Activated CD4-positive, alpha-beta T cell treated with anti-CD3 and anti-CD28 coated beads for 36 hours (primary cell): ENCODE measurements at places on chromosomes 2 and 18. TPM values are rescaled to one million over a fixed set of nuclear protein-coding genes. Genes with fewer than 3 reads are reported as not detected.

GRCh38 chr2:232029346-232029745 lies 67.8 kb downstream of the DIS3L2 start:
- no peak overlapping the region for H3K27ac ChIP-seq
- H3K4me1 ChIP-seq = peaks cover 29% of the 10 kb centered on the region
- no peaks in the 10 kb centered on the region for H3K27me3 ChIP-seq
- DNase-seq = no peak
- peaks cover 69% of the 10 kb centered on the region for H3K36me3 ChIP-seq
- no peak overlapping the region for H3K4me3 ChIP-seq

DNA sequence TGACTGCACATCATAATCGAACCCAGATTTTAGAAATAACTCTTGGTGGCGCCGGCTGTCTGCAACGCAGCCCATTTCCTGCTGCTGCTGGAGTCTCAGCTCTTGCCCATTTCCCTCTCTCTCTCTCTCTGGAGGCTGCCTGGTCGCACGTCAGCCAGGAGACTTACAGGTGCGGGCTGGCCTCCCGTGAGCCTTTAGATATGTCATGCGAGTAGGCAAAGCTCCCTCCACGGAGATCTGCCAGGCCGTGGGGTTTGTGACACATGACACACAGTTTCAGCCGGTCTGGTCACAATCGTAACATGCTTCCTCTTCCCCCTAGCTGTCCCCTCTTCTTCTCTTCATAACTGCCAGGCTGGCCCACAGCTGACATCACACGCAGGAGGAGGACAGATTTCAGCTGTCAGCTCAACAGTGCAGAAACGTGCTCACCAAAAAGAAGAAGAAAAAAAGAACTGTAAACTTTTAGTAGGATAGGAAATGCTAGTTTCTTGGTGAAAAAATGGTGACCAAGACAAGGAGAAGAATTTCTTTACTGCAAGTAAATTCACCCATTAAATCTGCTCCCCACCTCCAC lies 489.3 kb downstream of the ZNF516 start:
- H3K27ac ChIP-seq = no peak overlapping the region
- no peak overlapping the region for H3K4me3 ChIP-seq
- no peaks in the 10 kb centered on the region for H3K36me3 ChIP-seq
- DNase-seq = no peak

DNA sequence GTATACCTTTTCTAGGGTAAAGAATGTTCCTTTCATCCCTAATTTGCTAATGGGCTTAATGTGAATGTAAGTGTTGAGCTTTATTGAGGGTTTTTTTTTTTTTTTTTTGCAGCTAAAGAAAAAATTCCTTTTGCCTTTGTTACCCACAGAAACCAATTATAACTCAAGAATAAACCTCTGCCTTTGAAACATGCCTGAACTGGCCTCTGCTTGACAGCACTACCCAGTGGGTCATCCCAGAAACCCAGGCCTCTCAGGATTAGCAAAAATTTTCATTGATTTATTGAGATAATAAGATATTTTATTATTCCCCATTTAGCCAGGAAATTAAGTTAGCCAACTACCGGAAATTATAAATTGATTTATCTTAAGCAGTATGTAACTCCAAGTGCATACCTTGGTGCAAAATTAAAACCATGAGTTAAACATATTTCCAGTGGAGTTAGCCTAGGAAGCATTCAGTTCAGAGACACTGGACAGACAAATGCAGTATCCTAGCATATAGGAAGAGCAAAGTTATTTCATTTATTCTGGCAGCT lies 67.0 kb upstream of the RASGRP3 start:
- H3K4me1 ChIP-seq = no peaks in the 10 kb centered on the region
- H3K4me3 ChIP-seq = no peak overlapping the region
- H3K27ac ChIP-seq = no peak overlapping the region
- peaks cover 4% of the 10 kb centered on the region for H3K27me3 ChIP-seq
- DNase-seq = no peak

DNA sequence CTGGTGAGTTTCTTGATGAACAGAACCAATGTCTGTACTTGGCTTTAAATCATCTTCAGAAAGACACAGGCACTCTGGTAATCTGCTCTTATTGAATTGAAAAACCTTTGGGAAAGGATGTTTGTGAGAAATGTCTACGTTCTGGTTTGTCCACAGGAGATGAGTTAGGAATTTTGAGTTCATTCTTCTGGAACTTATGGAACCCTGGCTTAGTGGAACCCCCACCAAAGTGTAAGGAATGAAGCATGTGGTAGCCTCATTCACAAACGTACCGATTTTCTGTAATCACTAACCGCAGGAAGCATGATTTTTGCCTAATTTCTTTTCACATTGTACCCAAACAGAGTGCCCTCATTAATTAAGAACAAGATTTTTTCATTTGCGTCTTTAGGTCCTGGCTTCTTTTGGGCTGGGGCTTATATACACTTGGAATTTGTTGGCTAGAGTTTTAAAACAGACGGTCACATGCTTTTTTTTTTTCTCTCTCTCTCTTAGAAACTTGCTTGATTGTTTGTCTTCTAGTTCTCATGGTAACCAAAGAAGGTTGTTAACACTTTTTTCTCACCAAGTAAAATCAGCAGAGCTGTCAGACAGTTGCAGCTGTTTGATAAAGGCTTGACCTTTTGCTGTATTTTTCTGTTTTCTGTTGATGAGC lies 314.1 kb upstream of the THUMPD2 start:
- H3K27me3 ChIP-seq = no peaks in the 10 kb centered on the region
- DNase-seq = no peak
- H3K36me3 ChIP-seq = no peaks in the 10 kb centered on the region
- no peak overlapping the region for H3K4me3 ChIP-seq
- no peaks in the 10 kb centered on the region for H3K4me1 ChIP-seq

DNA sequence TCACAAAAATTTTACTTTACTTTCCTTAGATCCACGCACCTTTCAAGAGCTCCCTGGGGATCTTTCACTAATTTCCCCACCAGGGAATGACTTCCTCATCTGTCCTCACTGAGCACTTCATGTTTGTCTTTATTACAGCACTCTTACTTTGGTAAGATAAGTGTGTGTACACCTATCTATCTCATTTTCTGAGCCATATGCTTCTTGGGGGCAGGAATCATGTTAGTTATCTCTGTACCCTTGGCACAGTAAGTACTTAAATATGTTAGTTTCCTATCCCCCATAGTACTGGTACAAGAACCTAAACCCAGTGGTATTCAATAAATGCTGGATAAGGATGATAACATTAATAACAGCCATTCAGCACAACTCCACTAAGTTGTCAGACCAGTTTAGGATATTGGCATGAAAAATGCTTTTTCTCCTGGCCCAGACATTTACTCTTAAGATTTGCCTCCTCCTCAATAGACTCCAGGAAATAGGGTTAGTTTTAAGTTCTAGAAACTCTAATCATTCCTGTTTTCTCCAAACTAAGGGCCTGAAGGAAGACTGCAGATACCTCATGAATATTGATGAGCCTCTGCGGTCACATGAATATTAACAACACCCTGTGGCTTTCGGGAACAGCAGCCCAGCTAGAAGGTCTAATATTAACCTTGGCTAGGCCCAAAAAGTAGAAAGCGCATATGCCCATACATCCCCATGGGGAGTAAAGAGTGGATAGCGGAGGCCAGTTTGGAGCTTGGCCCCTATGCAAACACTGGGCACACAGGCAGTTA lies 38.2 kb downstream of the NHEJ1 start:
- H3K27me3 ChIP-seq = no peaks in the 10 kb centered on the region
- DNase-seq = no peak
- H3K4me1 ChIP-seq = peaks cover 18% of the 10 kb centered on the region
- H3K36me3 ChIP-seq = no peaks in the 10 kb centered on the region

DNA sequence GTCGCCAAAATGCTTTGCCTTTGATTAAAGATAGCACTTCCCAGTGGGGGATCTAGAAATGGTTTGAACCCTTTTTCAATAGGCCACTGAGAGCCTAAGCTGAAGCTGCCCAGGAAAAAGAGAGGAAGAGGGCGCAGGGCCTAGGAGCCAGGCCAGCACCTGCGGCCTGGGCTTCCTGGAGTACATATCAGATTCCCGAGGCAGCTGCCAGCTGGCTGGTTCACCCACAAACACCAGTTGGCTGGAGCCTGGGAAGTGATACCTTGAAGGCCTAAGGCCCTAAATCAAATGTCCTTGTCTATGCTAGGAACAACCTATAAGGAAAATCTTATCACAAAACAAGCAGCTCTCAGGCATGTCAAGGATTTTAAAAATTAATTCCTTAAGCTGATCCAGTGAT lies 37.1 kb downstream of the ANKRD44 start:
- H3K27me3 ChIP-seq = no peaks in the 10 kb centered on the region
- H3K4me3 ChIP-seq = no peak overlapping the region
- H3K36me3 ChIP-seq = peaks cover 23% of the 10 kb centered on the region
- H3K4me1 ChIP-seq = peaks cover 75% of the 10 kb centered on the region
- DNase-seq = no peak
- H3K27ac ChIP-seq = peak overlapping the region; percentile 80

- peak overlapping the region; percentile 53 for H3K4me3 ChIP-seq
- H3K4me1 ChIP-seq = peaks cover 83% of the 10 kb centered on the region
- H3K27me3 ChIP-seq = no peaks in the 10 kb centered on the region
Observed at GRCh38 chr2:233081232-233081730, 21.1 kb downstream of the INPP5D start.

DNA sequence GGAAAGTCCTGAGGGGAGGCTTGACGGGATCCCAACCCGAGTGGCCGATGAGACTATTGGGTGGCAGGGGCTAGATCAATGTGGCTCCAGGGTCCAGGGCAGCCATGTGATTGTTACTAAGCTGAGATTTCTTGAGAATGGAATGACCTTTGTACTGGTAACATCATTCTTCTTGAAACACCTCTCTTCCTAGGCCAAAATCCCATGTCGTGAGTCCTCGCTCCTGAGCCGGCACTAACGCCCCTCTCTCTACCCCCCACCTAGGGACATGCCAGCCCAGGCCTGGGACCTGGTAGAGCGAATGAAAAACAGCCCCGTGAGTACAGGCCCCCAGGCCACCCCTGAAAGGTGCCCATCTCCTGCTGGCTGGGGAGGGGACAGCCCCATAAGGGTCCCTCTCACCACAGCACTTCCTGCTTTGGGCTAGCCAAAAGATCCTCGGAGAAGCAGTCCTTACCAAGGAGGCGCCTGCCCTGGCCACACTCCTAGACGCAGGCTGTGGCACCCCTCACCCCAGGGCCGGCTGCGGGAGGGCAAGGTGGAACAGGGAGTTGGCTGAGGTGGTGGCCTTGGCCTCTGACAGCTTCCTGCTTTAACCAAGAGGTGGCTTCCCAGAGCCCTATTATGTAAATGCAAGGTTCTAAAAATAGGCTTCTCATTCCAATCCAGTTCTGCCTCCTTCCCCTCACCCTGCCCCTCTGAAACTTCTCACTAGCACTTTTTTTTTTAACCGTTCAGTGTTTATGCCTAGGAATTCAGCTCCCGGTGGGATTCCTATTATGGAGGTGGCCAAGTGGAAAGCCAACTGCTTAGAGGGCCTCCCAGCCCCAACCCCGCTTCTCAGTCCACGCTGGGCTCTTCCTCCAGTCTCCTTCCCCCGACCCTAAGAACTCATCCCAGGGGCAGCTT lies 126.6 kb upstream of the PPP1CB start:
- H3K4me1 ChIP-seq = peaks cover 80% of the 10 kb centered on the region
- H3K4me3 ChIP-seq = peak overlapping the region; percentile 69
- H3K27me3 ChIP-seq = no peaks in the 10 kb centered on the region
- H3K36me3 ChIP-seq = peaks cover 2% of the 10 kb centered on the region
- H3K27ac ChIP-seq = peak overlapping the region; percentile 93

GRCh38 chr2:60368456-60368855 lies 185.0 kb downstream of the BCL11A start:
- DNase-seq = no peak
- H3K27ac ChIP-seq = no peak overlapping the region
- H3K4me3 ChIP-seq = no peak overlapping the region
- H3K4me1 ChIP-seq = no peaks in the 10 kb centered on the region
- no peaks in the 10 kb centered on the region for H3K27me3 ChIP-seq

GRCh38 chr2:118013221-118013723 lies 598 bp downstream of the CCDC93 start:
- H3K27me3 ChIP-seq = no peaks in the 10 kb centered on the region
- peak overlapping the region; percentile 85 for H3K4me3 ChIP-seq
- H3K4me1 ChIP-seq = peaks cover 42% of the 10 kb centered on the region
- peak; percentile 57 for DNase-seq

The SLC4A3 gene
- total RNA-seq = 0.05 TPM

The RAPH1 gene
- 8.5 TPM for total RNA-seq

The MC5R gene
- total RNA-seq = not detected

The CFAP221 gene
- not detected for total RNA-seq
